ENCODE measurements at places on chromosomes 7 and 10.

DNA sequence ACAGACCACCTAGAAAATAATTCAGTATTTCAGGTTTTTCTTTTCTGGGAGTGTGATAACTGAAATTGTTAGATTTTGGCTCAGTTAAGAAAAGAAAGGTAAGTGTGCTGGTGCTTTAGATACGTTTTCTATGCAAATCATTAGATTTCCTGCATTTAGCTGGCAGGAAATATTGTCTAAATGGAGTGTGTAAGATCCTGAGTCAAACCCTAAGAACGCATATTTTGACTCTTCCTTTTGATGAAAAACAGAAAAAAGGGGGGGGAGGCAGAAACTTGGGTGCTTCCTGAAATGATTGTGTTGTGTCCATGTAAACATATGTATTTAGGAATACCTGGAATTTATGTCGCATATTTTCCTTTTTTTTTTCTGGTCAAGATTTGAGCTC lies 1.2 kb downstream of the GRK5 start:
- no peak for DNase-seq

GRCh38 chr7:37068038-37068437 lies 343.7 kb upstream of the AOAH start:
- no peak for DNase-seq

DNA sequence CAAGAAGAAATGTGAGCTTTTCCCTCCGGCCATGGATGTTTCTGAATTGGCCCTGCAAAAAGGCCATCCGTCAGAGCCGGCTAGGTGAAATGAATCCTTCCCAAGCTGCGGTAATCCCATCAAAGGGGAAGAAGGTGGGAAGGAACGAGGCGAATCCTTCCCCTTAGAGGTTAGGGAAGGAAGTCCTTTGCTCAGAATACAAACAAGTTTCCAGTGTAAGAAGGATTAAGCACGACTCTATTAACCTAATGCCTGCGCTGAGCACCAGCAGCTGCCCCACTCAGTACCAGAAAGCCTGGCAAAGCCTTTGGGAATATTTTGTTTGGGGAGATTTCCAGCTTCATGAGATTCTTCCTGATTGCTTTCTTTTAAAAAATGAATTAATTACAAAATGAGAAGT lies 42.8 kb downstream of the CLRN3 start:
- no peak for DNase-seq

DNA sequence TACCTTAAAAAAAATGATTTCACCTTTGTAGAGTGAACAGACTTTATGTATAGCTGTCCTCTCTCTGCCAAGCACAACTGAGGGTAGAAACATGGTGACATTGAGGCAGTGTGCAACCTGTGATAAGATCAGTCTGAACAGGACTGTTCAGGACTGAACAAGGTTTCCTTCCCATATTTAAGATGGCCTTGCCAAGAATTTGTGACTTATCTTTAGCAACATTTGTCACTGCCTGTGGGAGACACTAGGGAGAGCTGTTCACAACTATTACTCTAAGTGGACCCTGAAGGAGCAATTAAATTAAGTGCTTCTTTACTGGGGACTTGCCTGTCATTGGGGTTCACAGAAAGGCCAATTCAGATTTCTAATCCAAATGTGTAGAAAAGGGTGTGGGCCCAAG lies 6.7 kb downstream of the OR13A1 start:
- no peak for DNase-seq

- DNase-seq = no peak
These were observed 68.5 kb downstream of the AGK start for GRCh38 chr7:141619745-141620144.

DNA sequence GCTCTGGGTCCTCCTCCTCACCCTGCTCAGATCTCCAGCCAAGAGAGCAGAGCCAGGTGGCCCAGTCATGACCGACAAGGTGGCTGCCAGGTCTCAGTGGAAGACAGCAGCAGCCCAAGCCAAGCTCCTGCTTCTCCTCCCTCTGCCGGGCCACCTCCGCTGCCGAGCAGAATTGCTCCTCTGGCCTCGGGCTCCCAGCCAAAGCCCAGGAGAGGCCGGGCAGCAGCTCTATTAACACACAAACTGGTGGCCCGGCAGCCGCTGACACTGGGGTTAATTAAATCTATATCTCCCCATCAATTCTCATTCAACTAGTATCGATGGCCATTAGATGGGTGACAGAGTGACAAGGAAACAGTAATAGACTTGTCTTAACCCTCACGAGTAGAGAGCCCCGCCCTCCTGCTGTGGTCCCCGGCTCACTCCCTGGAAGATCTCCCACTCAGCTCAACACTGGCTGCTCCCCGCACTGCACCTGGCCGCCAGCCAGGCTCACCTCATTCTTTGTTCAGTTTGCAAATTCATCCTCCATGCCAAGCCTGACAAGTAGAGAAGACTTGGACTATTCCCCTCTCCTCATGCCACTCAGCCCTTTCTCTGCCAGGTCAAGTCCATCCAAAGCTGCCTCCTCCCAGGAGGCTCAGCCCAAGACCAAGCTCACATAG lies 74.1 kb upstream of the UNC5B start:
- DNase-seq = no peak

DNA sequence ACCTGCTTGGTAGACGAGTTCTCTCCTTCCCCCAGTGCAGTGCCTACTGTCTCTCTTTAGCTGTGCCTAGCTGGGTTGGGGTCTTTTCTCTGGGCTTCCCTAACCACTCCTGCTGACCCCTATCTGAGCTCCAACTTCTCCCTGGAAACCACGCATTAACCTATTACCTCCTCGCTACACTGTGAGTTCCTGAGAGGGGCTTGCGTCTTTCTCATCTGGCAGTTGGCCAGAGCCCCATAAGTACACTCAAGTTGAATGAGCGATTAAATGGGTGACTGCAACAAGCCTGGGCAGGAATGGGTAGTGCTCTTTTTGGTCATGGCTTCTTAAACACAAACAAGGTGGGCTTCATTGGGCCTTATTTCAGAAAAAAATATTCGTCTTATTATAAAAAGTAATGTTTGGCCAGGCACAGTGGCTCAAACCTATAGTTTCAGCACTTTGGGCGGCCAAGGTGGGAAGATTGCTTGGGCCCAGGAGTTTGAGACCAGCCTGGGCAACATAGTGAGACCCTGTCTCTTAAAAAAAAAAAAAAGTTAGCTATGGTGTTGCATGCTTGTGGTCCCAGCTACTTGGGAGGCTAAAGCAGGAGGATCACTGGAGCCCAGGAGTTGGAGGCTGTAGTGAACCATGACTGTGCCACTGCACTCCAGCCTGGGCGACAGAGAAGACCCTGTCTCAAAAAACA lies 41.4 kb downstream of the SYPL1 start:
- DNase-seq = no peak

GRCh38 chr7:69857014-69857413 lies 258.7 kb downstream of the AUTS2 start:
- DNase-seq = no peak

GRCh38 chr7:126780993-126781392 lies 471.7 kb downstream of the GRM8 start:
- DNase-seq = no peak

DNA sequence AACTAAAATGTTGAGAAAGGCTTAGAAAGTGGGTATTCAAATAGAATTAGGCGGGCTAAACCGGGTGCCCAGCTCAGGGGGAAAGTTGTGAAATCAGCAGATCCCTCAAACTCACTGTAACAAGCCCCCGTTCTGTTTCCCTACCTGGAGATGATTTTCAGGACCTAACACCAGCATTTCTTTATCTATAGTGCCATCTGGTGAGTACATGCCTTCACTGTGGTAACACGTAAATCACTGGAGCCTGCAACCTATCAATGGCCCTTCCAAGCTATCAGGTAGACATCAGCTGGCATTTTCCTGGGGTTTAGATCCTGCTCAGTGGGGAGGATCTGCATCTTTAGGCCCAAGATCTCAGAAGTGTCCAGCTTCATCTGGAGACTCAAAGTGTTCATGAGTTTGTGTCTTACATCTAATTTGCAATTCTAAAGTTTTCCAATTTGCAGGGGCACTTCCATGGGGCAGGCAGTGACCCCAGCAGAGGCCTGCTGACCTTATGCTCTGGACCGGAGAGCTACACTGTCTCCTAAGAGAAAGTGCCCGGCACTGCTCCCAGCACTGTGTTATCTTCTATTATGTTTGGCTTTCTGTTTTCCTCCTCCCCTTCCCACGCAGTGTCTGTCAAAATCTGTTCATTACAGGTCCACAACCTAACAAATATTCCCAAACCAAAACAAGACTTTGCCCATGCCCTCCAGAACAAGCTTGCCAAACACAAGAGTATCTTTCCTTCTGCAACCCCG lies 132.5 kb downstream of the LSM5 start:
- DNase-seq = no peak

- no peak for DNase-seq
These were observed 46.1 kb downstream of the PPIF start for GRCh38 chr10:79393221-79393923.

DNA sequence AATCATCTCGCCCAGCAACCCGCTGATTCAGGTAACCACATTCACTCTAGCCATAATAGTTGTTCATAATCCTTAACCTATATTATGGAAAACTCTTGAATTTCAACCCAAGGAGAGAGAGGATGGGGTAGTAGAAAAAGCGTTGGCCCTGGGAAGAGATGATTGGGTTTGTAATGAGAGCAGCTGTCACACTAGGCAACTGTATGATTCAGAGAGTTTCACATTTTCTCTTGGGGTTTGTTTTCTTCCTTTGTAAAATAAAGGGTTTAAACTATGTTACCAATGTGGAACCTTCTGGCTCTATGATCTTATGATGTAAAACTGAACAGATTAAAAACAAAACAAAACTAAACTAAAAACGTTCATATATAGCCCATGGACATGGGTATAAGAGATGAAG lies 705.2 kb upstream of the IGFBP3 start:
- DNase-seq = no peak

- DNase-seq = no peak
These were observed 1006.5 kb downstream of the KCNMA1 start for GRCh38 chr10:76631036-76631670.

- no peak for DNase-seq
These were observed 145.3 kb downstream of the MBL2 start for GRCh38 chr10:52627279-52627678.

GRCh38 chr7:103851357-103851756 lies 138.1 kb downstream of the RELN start:
- no peak for DNase-seq

- DNase-seq = no peak
These were observed 75.8 kb downstream of the OR13A1 start for GRCh38 chr10:45239642-45240041.

DNA sequence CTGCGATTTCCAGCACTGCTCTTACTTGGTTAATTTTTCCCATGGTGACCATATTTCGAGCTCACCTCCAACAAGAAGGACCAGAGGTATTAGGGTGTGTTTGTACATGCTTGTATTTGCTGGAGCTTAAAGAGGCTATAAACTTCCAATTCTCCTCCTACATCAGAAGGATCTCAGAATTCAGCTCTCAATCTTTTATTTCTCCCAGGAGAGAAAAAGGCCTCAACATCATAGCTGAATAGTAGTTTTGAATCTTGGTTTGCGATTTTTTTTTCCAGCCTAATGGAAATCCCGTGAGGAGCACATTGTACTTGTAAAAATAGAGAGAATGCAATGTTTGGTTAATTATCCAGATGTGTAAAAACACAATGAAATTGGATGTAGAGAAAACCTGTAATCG lies 69.7 kb downstream of the CPVL start:
- DNase-seq = no peak

DNA sequence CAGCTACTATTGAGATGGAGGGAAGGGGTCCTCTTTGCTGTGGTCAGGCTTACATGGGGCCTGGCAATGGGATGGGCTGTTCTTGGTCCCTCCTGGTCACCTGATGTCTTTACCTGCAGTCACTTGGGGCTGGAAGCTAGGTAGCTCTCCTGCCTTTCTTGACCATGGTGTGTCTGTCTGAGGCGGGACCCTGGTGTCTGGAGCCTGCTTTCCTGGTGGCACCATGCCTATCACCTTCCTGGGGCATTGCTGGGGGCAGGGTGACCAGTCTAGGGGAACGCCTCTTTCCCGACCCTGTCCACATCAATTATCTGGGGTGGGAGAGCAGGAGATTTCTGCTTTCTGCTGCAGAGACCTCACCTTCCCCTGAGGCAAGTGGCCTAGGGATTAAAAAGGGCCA lies 55.6 kb downstream of the ARHGAP22 start:
- DNase-seq = no peak

DNA sequence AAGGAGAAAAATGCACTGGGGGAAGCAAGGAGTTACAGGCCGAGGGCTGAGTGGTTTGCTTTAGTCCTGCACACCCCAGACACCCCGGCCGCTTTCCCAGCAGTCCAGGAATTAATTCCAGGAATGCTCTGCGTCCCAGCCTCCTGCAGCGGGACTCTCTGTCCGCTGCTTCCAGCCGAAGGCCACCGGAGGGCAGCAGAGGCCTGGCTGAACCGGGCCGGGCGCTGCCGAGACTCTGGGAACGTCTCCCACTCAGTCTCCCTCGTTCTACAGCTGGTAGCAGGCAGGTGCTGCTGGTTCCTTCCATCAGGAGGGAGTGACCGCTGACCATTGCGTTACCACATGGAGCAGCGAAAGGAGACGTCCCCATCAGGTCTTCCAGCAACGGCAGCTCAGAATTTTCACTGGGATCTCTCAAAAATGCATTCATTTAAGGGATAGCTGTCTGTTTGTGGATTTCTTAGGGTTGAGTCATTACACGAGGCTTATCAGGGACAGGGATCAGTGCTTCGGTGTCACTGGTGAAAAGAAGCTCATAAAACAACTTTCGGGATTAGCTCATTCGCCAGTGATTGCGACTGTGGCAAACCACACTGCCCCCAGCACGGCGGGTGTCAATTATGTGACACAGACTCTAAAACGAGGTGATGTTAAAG lies 24.9 kb upstream of the PITRM1 start:
- no peak for DNase-seq

DNA sequence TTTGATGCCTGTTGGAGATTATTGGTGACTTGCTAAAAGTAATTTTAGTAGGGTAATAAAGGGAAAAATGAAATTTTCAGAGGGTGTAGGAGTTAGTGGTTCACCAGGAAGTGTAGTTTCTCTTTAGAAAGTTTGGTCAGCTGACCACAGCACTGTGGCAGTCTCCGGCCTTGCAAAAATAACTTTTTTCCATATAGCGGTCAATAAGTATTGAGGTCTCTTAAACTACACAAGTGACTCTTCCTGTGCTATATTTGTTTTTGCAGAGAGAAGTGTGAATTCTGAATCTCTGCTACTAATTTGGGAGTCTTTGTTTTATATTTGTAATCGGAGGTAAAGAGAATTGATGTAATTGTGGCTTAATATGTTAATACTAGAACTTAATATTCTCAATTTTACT lies 24.3 kb downstream of the PTPN12 start:
- DNase-seq = no peak
